ENCODE measurements at places on chromosomes 1 and 21.

- no peak for DNase-seq
Measured at GRCh38 chr1:41473738-41474362, 10.6 kb downstream of the EDN2 start.

GRCh38 chr1:45359882-45360513 is 19.8 kb upstream of the MUTYH start:
- peak; percentile 68 for DNase-seq

GRCh38 chr1:32426489-32427255 is 32.4 kb upstream of the BSDC1 start:
- no peak for DNase-seq

DNA sequence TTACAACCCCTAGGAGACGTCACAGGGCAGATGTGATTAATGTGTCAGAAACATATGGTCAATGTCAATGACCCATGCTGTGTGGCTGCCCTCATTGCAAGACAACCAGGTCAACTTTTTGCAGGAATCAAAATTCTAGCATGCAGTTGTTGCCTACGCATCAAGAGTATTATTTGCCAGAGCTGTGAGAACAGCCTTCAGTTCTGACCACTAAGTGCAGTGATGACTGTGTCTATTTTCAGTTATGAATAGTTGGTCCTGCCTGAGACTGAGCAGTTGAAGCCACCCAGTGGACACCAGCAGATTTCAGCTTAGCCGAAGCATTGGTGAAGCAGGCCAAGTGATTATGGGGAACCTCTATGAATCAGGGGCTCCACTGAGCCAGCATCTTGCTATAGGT is 47.3 kb downstream of the LYPLAL1 start:
- no peak for DNase-seq

GRCh38 chr1:214219902-214220301 is 61.1 kb upstream of the SMYD2 start:
- no peak for DNase-seq

DNA sequence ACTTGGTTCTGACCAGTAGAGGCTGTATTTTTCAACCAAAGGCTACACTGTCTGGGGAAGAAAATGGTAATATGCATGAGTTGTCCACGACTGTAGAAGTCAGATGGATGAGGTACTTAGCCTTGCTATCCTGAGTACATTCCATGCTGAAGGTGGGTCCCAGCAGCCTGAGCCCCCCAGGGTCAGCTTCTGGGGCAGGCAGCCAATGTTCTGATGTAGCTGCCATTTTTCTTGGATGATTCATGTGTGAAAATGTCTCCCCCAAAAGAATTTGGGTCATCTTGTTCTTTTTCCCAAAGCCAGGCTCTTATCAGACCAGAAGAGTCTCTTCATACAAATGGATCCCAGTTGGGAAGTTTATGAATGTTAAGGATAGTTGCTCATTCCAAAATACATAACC is 172.2 kb upstream of the UBE2U start:
- DNase-seq = no peak

DNA sequence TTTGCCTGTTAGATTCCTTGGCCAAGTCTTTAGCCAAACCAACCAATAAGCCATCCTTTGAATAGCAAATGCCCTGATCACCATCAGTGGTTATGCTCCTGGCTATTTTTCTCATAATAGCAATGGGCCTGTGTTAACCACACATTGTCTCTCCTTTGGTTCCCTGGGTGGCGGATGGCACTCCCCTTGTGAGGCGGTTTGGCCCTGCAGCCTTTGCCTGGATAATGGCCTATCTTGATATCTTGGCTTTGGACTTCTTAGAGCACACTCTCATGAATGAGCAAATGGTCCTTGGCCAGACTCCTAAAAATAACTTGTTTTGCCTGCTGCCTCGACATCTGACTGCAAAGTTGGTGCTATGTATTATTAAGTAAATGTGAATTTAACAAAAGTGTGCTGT is 22.4 kb upstream of the ZBTB18 start:
- no peak for DNase-seq

GRCh38 chr1:156638189-156638985 is 3.5 kb upstream of the BCAN start:
- no peak for DNase-seq

DNA sequence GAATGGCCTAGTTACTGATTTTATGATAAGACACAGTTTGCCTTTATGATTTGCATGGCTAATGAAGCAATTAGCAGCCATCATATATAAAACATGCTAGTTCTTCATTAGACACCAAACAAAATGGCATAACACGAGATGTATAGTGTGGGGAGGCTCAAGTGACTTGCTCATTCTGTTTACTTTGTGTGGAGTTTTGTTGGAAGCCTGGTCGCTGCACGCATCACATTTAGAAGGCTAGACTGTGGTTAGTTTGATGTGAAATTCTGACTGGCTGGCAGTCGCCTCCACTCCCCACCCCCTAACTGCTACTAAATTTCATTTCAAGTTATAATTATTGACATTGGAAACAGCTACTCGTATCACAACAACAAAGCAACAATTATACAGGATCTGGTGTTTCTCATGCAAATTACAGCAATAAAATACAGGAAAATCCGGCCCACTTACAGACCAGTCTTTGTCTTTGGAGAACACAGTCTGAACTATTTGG is 356.1 kb downstream of the LMO4 start:
- no peak for DNase-seq

DNA sequence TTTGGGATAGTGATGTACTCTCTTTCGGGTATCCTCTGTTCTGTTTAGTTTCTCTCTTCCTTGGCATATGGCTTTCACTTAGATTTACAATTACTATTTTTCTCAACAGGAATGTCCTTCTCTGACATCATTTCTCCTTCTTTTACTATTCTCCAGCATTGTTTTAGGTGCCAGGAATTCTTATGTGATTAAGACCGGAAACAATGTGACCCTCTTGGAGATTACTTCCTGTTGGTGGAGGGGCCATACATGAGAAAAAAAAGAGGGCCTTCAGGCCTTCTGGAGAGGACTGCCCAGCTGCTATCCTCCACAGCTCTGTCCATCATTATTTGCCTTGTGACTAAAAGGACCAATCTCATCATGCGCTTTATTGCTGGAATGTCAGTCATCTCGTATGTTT is 50.4 kb upstream of the ADAMTS5 start:
- DNase-seq = no peak

- DNase-seq = no peak
Measured at GRCh38 chr1:42924851-42925760, 33.6 kb downstream of the SLC2A1 start.

DNA sequence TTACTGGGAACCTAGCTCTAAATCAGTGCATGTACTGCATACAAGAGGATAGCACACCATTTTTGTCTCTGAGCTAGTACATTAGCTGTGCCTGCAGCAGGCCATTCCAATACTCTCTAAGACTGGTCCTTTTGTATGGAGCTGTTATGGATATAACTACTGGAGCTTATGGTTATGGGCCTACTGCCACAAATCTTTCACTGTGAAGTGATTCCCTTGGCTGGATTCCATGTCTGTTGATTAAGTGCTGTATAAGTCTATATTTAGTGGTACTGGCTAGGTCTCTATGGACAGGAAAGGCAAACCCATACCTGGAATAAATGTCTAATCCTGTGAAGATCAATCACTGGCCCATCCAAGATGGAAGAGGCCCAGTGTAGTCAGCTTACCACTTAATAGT is 12.0 kb downstream of the ZFYVE9 start:
- no peak for DNase-seq

DNA sequence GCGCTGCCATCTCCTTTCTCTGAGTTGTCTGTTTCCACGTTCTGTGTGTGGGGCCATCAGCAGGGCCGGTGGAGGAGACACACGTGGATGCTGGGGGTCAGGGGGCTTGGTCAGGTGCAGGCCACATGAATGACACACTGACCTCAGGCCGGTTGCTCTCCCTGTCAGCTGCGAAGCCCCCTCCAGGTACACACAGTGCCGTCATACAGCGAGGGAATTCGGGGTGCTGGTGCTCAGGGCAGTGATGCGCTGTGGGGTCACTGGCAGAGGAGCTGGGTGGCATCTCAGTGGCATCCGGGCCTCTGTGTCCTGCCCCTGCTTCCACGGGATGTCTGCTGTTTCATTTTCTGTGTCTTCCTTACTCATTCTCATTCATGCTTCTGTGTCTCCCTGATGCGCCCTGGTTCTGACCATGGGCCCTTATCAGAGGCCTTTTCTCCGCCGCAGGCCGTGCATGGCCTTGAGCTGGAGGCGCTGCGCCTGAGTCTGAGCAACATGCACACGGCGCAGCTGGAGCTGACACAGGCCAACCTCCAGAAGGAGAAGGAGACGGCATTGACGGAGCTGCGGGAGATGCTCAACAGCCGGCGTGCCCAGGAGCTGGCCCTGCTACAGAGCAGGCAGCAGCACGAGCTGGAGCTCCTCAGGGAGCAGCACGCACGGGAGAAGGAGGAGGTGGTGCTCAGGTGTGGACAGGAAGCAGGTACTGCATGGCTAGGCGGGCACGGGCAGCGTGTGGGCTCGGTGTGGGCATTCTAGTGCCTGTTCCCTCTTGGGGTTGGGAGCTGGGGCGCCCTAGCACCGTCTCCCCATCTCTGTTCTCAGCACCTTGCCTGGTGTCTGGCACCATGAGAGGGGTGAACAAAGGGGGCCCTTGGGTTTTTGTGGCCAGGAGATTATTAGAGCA is 22.6 kb downstream of the PCNT start:
- DNase-seq = no peak

DNA sequence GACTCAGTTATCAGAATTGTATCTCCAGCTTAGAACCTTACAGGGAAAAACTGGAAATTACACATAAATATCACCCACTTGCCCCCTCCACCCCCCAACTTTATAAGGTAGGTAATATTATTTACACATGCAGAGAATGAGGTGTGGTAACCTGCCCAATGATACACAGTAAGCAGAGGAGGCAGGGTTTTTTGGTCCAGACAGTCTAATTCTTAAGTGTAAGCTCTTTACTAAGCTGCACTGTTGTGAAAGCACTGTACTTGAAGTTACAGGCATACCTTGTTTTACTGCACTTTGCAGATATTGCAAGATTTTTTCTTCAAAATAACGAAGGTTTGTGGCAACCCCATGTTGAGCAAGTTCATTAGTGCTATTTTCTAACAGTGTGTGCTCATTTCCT is 24.8 kb upstream of the MYOCOS start:
- no peak for DNase-seq

- peak; percentile 85 for DNase-seq
Measured at GRCh38 chr1:29120947-29121485, 2.7 kb downstream of the TMEM200B start.

DNA sequence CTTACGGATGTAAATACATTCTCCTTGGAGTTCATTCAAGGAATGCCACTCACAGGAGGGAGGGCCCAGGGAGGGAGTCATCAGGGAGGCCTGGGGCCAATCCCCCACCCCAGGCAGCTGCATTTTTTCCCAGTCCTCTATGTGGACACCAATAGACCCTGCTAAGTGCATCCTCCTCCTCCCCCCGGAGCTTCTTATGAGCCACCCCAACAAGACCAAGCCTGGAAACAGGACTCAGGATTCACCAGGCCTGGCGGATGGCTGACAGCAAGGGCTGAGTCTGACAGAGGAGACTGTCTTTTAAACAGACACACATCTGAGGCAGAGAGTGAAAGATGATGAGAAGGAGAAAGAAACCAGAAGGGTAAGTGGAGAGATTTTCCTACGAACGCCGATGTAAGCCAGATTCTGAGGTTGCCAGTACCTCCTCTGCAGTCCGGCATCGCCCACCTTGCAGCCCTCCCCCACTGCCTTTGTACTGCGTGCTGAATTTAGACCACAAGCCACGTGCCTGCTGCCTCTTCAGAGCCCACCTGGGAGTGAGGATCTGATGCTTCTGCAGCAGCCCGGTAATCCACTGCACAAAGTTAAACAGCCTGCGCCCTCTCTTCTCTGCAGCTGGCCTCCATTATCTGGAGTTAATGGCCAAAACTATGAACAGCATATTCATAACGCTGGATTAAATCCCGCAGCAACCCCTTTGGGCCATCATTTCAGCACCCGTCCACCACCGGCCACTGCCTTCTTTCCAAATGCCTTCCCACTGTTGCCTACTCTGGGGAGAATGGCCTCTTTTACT is 17.6 kb upstream of the SFPQ start:
- no peak for DNase-seq

DNA sequence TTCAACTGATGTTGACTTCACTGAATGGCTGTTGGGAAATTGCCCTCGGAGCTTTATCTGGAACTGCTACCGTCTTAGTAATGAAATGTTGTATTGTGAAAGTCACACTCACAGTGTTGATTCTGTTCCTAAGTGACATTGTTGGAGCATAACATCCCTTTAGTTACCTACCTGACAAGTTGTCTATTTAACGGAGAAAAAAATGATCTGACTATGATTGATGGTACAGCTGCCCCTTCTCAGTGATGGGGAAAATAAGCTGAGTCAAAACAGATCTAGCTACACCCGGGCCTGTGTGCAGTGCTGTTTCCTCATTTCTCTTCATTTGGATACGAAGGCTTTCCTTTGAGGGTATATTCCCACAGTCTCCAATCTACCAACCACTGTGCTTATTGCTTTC is 472.3 kb upstream of the BRINP3 start:
- DNase-seq = no peak
